ENCODE measurements at places on chromosomes 16 and 17.

GRCh38 chr16:89409161-89409711 lies 81.1 kb downstream of the ANKRD11 start:
- no peak for DNase-seq

DNA sequence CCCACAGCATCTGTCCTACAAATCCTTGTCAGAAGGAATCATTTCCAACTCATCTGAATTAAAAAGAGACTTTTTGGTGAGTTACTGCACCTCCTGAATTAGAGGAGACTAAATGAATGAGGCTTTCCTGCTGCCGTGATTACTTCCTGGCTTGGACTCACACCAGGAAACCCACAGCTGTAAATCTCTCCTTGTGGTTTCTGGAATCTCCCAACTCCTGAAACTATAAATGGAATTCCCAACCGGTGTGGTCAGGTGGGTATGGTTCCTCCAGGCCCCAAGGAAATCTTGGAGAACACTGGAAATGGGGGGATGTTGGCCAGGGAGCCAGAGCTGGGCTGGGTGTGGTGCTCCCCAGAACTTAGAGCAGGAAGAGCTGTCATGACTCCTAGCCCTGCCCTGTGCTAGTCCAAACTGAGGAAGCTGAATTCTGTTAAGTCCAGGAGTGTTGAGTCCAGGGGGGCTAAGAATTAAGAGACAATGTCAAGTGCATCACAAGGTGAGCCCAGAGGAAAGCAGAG lies 216.4 kb downstream of the GSG1L start:
- peak; percentile 15 for DNase-seq

DNA sequence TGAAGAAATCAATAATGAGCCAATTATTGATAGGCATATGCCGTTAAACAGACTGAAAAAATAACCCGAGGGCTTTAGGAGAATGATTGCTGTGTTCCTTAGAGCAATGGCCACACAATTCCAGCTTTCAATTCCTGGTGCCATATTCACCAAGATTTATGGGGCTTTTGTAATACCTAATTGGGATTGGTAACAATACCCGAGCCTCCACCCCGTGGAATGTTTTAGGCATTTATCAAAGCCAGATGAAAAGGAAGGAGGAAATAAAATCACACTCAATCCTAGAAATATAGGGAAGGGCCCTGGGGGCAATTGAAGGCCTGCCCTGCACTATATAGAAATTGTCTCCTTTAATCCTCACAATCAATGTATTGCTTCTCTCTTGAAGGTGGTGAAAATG lies 42.1 kb upstream of the MLYCD start:
- no peak for DNase-seq

DNA sequence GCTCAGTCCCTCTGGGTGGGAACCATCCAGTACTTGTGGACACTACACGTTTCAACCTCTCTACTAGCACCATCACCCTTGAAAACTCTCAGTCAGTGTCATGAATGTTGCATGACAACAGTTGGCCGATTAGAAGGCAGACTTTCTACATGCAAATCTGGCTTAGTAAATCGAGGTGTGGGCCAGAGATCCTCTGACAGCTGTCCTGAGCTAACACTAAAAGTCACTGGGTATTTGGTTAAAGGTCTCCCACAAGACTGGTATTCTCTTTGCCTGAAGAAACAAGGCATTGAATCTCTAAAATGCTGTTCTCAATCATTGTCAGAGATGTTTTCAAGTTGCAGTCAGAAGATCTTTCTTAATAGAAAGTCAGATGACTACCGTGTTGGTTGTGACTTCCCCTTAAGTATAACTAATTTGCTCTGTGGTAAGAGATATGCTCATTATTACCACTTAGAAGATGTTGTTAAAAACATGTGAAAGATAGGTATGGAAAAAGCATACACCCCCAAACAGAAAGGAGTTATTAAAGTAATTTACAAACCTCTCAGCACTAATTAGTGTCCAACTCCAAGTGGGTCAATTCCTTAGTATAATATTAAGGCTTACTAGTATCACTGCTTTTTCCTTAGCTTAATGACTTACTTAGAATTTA lies 62.3 kb downstream of the WNT3 start:
- DNase-seq = no peak

- DNase-seq = no peak
Observed at GRCh38 chr17:9917801-9918200, 12.7 kb upstream of the RCVRN start.

GRCh38 chr16:88700636-88701482 lies 5.3 kb downstream of the RNF166 start:
- no peak for DNase-seq

GRCh38 chr16:12390644-12391043 lies 413.0 kb downstream of the CPPED1 start:
- DNase-seq = no peak

DNA sequence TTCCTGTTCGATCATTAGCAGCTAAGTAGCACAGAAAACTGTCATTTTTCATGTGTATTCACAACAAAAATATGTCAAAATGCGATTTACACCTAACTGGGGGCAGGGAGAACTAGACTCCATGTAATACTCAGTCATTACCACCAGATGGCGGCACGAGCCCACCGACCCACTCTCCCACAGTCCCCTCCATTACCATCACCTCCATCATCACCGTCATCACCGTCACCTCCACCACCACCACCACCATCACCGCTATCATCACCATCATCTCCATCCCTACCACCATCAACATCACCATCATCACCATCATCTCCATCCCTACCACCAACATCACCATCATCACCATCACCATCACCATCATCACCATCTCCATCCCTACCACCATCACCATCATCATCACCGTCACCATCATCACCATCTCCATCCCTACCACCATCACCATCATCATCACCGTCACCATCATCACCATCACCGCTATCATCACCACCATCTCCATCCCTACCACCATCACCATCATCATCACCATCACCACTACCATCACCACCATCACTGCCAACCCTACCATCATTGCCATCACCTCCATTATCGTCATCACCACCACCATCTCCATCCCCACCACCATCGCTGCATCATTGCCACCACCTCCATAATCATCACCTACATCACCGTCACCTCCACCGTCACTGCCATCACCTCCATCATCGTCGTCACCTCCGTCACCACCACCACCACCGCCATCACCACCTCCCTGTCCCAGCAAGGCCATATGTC lies 14.4 kb downstream of the NDUFAF8 start:
- no peak for DNase-seq

Data from H9 (cell line).